Effector memory CD4-positive, alpha-beta T cell (primary cell): ENCODE measurements at places on chromosomes 3 and 15.
A peak's percentile ranks its signal among the peaks of the same experiment; 100 is the strongest.

DNA sequence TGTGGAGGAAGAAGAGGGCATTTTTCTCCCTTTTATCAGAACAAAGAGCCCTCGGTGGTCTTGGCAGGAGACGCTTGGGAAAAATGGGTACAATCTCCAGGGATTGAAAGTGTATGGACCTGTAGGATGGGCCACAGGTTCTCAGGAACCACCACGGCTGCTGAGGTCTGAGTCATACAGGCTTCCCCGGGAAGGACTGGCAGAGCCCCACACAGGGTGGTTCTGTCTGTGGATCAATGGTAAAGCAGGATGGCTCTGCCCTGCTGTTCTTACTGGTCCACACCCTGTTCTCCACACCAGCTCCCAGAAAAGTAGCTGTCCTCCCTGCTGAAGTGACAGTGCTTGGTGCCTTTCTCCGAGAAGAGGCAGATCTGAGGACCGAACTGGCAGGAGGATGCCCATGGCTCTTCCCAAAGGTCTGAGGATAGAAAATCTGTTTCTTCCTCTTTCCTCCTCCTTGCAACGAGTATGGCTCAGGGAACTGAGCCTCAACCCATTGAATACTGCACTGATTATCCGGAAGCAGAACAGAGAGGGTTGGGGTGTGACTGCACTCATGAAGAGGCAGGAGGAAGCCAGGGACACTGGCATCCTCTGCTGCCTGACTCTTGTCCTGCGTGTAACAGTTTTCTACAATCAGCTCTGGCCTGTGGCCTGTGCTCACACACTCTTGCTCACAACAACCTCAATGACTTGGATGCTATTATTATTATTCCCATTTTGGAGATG is 39.0 kb downstream of the KIF9 start:
- no peaks in the 10 kb centered on the region for H3K36me3 ChIP-seq
- H3K27me3 ChIP-seq = no peaks in the 10 kb centered on the region
- no peaks in the 10 kb centered on the region for H3K4me1 ChIP-seq
- no peak for DNase-seq
- H3K4me3 ChIP-seq = no peak overlapping the region

- no peaks in the 10 kb centered on the region for H3K4me1 ChIP-seq
- H3K4me3 ChIP-seq = no peak overlapping the region
- no peak for DNase-seq
Observed at GRCh38 chr15:100939791-100940190, 20.6 kb downstream of the LRRK1 start.

DNA sequence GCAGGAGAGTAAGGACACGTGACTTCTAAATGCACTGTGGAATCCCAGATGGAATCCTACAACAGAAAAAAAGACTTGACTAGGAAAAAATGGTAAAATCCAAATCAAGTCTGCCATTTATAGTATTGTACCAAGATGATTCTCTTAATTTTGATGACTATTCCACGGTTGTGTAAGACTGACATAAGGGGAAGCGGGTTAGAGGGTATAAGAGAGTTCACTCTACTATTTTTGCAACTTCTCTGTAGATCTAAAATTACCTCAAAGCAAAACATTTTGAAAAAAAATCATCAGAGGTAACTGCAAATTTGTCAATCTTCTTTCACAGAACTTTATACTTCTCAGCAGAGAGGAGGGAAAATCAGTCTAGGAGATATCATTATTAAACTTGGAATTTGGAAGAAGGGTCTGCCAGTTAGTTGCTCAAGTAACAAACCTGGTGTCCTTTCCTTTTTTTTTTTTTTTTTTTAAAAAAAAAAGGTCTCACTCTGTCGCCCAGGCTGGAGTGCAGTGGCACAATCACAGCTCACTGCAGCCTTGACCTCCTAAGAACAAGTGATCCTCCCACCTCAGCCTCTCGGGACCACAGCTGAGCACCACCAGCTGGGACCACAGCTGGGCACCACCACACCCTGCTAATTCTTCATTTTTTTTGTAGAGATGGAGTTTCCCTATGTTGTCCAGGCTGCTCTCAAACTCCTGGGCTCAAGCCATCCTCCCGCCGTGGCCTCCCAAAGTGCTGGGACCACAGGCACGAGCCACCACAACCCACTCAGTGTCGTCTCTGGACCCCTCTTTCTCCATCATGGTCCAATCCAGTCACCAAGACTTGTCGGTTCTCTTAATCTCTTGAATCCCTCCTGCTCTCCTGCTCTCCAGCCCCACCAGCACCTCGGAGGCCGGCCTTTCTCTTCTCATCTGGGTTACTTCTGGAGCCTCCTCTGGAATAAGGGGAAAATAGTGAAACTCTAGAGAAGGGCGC is 14.9 kb upstream of the HES1 start:
- no peaks in the 10 kb centered on the region for H3K4me1 ChIP-seq
- no peak overlapping the region for H3K27ac ChIP-seq
- no peak for DNase-seq
- H3K4me3 ChIP-seq = no peak overlapping the region
- no peaks in the 10 kb centered on the region for H3K36me3 ChIP-seq
- no peaks in the 10 kb centered on the region for H3K27me3 ChIP-seq

DNA sequence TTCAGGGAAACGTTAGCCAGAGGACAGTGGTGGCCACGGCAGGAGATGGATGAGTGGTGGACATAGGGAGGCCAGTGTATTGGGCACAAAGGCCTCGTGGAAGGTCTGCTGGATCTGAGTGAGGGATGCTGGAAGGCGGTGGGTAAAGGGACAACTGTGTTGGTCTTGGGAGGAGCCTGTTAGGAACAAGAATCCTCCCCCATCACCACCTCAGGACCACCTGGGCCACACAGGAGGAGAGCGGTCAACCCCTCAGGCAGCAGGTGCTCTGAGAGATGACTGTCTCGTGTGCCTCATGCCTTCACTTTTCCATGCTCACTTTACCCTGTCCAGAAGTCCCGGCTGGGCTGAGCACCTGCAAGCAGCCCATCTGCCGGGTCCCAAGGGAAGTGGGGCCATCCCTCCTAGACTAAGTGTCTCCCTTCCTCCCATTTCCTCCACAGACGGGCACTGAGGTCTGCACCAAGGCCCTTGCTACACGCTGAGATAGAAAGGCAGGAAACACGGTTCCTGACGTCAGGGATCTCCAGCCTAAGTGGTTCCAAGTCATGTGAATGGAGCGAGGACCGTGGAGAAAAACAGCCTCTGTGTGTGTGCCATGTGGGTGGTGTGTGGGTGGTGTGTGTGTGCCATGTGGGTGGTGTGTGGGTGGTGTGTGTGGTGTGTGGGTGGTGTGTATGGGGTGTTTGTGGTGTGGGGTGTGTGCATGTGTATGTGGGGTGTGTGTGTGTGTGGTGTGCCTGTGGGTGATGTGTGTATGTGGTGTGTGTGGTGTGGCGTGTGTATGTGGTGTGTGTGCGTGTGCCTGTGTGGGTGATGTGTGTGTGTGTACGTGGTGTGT is 47.8 kb upstream of the CTSH start:
- no peaks in the 10 kb centered on the region for H3K36me3 ChIP-seq
- H3K27ac ChIP-seq = no peak overlapping the region
- H3K4me3 ChIP-seq = no peak overlapping the region
- no peaks in the 10 kb centered on the region for H3K4me1 ChIP-seq
- H3K27me3 ChIP-seq = no peaks in the 10 kb centered on the region
- DNase-seq = no peak

DNA sequence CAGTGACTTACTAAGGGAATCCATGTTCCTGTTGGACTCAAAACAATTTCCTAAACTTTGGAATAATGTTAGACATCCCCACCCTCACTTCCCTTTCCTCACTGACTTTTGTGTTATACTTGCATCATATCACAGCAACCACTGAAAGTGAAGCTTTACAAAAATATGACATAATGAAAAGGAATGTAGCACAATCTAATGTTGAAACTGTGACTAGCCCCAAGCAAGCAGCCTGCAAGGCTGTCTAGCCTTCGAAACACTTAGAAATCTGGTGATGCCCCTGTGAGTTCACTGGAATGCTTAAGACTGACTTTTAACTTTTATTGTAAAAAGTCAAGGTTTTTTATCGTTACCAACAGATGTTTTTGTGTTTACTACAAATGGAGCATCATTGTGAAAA is 203.7 kb upstream of the ZNF385D start:
- DNase-seq = no peak
- no peaks in the 10 kb centered on the region for H3K4me1 ChIP-seq
- H3K27ac ChIP-seq = no peak overlapping the region
- no peaks in the 10 kb centered on the region for H3K27me3 ChIP-seq

DNA sequence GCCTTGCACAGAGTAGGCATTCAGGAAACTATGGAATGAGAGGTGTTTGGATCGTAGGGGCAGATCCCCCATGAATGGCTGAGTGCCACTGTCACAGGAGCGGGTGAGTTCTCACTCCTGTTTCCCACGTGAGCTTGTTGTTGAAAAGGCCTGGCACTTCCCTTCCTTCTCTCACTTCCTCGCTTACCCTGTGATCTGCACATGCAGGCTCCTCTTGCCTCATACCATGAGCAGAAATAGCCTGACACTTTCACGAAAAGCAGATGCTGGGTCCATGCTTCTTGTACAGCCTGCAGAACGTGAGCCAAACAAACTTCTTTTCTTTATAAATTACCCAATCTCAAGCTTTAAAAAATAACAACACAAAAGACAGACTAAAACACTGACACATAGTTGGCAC is 55.4 kb downstream of the AGBL1 start:
- no peak for DNase-seq
- no peak overlapping the region for H3K4me3 ChIP-seq
- no peak overlapping the region for H3K27ac ChIP-seq
- H3K27me3 ChIP-seq = no peaks in the 10 kb centered on the region

DNA sequence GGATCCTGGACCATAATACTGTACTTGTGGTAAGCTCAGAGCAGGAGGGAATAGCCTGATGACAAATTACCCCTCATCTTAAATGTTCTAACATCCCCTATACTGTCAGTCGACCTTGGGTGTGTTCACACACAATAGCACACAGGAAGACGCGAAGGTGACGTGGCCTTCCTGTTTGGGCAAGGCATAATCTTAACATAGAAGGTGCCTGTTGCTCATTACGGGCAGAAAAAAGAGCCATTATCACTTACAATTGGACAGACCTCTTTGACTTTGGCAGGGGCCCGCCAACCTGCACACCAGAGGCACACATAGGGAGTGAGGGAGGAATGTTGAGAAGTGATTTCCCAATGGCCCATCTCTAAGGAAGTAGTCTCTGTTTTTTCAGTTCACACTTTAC is 144.2 kb downstream of the ANO10 start:
- no peaks in the 10 kb centered on the region for H3K36me3 ChIP-seq
- H3K4me3 ChIP-seq = no peak overlapping the region
- DNase-seq = peak; percentile 44

GRCh38 chr3:115580566-115580965 is 42.7 kb upstream of the GAP43 start:
- no peak for DNase-seq
- H3K27ac ChIP-seq = no peak overlapping the region
- no peak overlapping the region for H3K4me3 ChIP-seq
- no peaks in the 10 kb centered on the region for H3K27me3 ChIP-seq

GRCh38 chr3:106065831-106066230 is 197.0 kb upstream of the CBLB start:
- no peaks in the 10 kb centered on the region for H3K4me1 ChIP-seq
- no peak for DNase-seq
- H3K27me3 ChIP-seq = no peaks in the 10 kb centered on the region

GRCh38 chr3:40464339-40465110 is 7.4 kb downstream of the RPL14 start:
- H3K27ac ChIP-seq = peak overlapping the region; percentile 13
- H3K4me3 ChIP-seq = no peak overlapping the region
- no peaks in the 10 kb centered on the region for H3K27me3 ChIP-seq
- H3K4me1 ChIP-seq = peaks cover 14% of the 10 kb centered on the region
- peak; percentile 30 for DNase-seq
- H3K36me3 ChIP-seq = peaks cover 33% of the 10 kb centered on the region

DNA sequence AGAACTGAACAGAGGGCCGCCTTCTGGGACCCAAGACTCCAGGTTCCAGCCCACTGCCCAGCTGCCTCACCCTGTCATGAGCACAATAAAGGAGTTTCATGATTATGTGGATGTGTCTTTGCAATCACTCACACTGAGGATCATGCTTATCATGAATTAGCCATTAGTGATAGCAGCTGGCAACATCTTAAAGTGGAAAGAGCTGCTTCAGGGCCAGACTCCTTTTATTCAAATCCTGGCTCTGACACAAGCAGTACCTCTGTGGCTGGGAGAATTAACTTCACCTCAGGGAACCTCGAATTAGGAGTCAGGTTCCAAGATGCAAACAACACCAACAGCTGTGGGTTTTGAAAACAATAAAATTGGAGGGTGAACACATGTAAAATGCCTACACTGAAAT is 6.6 kb upstream of the SCAP start:
- H3K27ac ChIP-seq = no peak overlapping the region
- H3K4me1 ChIP-seq = no peaks in the 10 kb centered on the region
- DNase-seq = no peak
- H3K27me3 ChIP-seq = no peaks in the 10 kb centered on the region
- no peak overlapping the region for H3K4me3 ChIP-seq

GRCh38 chr15:96362011-96362754 is 31.7 kb downstream of the NR2F2 start:
- H3K36me3 ChIP-seq = no peaks in the 10 kb centered on the region
- H3K4me1 ChIP-seq = peaks cover 7% of the 10 kb centered on the region
- peaks cover 35% of the 10 kb centered on the region for H3K27me3 ChIP-seq
- DNase-seq = no peak
- no peak overlapping the region for H3K4me3 ChIP-seq
